ENCODE measurements at places on chromosomes 3 and 15.

DNA sequence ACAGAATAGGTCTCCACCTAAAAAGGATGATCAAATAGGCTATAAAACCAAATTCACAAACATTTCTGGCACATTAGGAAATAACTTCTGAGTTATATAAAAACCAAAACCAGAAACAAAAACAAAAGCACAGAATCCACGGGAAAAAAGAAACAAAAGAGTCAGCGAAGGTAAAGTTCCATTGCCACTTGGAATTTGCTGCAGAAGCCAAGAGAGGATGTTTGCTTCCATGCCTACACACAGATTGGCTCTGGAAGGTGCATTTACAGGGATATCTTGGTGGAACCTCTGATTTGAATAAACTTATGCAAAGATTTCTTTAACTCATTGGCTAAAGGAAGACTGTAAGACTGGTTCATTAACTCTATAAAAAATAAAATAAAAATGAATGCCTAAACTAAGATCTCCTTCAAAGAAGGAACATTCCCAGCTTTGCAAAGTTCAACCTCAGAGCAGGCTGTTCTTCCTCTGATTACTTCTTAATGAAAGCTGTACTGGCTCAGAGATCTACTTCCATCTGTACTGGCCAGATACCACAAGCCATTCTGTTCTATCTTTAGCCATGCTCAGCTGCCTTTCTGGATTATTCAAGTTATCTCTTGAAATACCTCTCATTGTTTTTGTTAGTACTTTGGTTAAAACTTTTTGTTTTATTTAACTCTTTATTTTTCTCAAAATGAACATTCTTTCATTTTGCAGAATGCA lies 537.5 kb upstream of the CCDC54 start:
- DNase-seq, result no peak

DNA sequence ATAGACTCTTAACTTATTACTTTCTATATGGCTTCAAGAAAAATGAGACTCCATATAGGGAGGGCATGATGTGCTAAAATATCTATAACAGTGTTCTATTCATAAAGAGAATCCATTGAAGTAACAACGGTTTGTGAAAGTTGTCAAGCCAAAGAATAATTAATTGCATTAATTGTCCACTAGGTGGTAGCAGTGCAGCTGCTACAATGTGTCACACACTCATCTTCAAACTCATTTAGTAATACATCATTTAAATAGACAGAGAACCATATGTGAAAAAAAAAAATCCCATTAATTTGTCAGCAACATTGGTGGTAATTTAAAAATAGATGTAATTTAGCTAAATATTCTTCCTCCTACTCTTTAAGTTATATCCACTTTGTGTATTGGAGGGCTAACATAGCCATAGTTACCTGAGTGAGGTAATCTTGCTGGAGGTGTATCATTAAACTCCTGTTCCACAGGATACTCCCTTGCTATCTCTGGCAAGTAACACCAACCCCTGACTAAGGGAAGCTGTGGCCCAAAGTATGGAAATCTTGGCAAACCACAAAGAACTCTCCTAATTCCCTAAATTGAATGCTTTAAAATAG lies 3.7 kb upstream of the CPA3 start:
- no peak for DNase-seq

DNA sequence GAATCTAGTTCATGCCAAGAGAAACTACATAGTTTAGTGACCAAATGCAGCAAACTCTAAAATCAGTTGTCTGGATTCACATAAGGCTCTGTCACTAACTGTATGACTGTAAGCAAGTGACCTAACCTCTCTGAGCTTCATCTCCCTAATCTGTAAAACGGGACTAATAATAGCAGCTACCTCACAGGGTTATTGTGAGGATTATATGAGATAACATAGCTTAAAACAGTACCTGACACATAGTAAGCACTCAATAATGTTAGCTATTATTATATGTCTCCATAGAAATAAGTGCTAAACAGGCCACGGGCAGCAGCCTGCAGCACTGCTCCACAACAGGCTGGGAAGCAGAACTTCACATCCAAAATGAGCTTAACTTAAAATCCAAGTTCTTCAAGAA lies 30.2 kb downstream of the NPTN start:
- no peak for DNase-seq

DNA sequence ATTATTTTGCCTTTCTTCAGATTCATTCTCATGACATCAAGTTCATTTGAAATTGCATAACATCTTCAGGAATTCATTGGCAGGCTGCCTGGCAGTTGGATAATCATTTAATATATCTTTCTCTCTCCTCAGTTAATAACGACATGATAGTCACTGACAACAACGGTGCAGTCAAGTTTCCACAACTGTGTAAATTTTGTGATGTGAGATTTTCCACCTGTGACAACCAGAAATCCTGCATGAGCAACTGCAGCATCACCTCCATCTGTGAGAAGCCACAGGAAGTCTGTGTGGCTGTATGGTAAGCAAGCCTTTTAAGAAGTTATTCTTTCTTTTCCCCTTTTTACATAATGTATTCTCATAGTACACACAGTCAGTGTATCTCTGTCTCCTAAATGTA lies 38.2 kb downstream of the TGFBR2 start:
- DNase-seq, result peak; percentile 51

DNA sequence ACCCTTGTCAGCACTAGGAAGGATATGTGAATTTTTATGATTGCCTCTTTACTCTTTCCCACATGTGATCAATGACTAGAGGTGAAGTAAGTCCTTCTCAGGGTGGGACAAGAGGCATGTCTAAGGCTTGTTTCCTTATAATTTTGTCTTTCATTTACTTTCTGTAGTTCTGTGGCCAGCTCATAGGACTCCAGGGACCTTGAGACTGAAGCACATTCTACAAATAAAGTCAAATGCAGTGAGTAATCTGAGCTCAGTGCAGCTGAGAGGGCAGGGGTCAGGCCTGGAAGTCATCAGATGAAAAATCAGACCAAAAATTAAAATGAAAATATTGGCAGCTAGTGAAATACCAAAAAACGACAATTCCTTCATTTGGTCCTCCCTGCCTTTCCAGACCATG lies 424.7 kb upstream of the THBS1 start:
- DNase-seq, result no peak

- no peak for DNase-seq
Measured at GRCh38 chr15:68175526-68175925, 29.6 kb downstream of the CALML4 start.

- no peak for DNase-seq
Measured at GRCh38 chr3:160754371-160754854, 1.6 kb upstream of the PPM1L start.

DNA sequence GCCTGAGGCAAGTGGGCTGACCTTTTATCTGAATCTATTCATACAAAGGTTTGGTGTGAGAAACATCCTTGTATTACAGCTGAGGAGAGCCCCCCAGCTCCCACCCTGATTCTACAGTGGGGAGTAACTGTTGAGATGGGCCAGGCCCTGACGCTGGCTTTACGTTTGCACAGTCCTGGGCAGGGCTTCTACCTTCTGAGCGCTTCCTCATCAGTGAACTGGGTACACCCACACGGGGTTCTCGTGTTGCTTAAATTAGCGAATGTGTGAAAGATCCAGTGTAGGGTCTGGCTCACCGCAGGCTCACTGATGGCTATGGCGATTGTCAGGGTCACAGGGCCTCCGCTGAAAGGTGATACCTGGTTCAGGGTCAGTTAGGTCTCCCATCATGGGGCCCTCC lies 7.3 kb upstream of the GHRL start:
- no peak for DNase-seq

DNA sequence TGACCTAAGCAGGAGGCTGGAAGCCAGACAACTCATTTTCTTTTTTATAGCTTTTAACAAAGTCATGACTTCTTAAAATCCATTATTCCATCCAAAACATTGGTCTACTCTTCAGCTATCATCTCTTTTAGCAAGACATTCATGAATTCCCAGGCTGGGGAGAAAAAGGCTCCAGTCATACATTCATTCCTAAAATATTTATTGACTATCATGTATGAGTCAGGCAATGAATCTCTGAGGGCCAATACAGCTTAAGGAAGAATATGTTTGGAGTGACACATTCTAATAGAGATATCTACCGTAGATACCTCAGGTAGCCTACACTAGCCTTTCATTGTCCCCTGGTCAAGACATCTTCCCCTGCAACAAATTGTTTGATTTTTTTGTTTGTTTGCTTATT lies 196.4 kb upstream of the NANOGP8 start:
- DNase-seq, result no peak

DNA sequence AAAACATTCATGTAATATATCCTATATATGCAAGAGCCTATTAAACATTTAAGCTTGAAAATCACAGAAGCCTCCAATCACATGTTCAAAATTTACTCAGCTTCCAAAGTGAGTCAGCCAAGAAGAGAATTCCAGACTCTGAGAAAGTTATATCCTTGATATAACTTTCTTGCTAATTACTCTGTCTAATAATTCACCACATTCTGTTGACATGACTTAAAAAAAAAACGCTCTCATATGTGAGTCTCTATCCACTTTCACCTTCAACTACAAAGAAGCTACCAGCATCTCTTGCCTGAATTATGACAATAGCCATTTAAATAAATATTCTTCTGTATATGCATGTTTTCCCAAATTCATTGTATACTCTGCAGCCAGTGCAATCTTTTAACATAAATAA lies 1116.3 kb upstream of the CADM2 start:
- DNase-seq, result no peak

- no peak for DNase-seq
Measured at GRCh38 chr15:87287156-87287555, 969.4 kb downstream of the NTRK3 start.

DNA sequence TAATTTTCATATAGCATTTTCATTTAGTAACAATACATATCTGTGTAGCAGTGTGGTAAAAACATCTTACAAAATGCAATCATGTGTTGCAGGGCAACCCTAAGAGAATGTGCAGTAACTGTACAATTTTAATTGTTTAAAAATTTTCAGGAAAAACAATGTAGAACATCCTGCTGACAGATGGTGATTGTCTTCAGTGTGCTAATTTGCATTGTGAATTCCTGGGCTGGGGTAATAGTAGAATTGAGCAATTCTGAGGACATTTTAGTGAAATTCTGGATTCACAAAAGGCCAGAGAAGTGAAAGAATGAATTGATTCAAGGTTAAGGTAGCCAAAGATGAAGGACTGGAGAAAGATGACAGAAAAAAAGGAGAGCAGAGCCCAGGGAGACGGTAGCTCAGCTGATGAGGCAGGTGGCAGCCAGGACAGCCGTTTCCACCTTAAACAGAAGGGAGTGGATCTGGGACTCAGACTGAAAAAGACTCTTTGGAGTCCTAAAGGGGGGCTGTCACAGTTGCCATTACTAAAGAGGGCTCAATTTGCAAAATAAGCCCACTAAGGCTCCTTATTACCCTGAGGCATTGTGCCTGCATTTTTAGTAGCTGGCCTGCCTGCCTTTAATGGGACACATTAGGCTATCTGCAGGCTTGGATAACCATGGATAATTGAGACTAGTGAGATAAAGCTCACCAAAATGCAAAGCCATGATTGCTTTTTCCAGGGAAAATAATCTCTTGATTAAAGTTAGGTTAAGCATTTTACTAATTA lies 8.6 kb downstream of the MAP3K13 start:
- DNase-seq, result no peak

DNA sequence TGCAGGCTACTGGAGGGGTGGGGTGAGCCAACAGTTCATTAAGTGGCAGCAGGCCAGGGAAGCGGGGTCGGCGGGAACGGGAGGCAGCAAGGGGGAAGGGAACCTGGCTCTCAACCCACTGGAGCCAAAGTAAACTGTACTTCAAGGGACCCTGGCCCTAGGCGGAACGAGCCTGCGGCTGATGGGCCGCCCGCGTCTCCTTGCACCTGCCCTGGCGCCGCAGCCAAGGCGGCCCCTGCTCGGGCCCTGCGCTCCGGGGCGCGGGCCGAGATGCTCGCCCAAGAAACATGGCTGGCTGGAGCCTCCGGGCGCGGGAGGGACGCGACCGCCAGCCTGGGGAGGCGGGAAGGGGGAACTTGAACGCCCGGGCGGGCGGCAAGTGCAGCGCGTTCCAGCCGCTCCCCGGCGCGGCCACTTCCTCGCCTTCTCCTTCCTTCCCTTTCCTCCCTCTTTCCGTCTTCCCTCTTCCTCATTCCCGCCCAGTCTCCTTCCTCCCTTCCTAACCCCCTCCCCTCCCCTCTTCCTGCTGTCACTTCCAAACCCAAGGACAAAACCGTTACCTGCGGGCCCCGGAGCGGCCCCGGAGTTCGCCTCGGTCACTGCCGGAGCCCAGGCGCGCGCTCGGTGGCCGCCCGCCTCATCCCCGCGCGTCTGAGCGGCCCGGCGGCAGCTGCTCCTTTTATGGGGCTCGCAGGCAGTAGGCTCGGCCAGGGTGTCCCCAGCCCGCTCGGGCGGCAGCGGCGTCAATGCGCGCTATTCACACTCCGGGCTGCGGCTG lies 489.7 kb downstream of the MAGI1 start:
- no peak for DNase-seq

DNA sequence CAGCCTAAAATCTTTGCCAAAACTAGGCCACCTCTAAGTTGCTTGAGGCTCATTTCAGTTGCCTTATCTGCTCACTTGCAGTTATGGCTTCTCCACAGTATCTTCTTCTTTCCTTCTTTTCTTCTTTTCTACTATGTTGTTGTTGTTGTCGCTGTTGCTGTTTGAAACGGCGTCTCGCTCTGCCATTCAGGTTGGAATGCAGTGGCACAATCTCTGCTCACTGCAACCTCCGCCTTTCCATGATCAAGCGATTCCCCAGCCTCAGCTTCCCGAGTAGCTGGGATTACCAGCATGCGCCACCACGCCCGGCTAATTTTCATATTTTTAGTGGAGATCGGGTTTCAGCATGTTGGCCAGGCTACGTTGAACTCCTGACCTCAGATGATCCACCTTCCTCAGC lies 210.8 kb upstream of the NR2F2 start:
- no peak for DNase-seq

DNA sequence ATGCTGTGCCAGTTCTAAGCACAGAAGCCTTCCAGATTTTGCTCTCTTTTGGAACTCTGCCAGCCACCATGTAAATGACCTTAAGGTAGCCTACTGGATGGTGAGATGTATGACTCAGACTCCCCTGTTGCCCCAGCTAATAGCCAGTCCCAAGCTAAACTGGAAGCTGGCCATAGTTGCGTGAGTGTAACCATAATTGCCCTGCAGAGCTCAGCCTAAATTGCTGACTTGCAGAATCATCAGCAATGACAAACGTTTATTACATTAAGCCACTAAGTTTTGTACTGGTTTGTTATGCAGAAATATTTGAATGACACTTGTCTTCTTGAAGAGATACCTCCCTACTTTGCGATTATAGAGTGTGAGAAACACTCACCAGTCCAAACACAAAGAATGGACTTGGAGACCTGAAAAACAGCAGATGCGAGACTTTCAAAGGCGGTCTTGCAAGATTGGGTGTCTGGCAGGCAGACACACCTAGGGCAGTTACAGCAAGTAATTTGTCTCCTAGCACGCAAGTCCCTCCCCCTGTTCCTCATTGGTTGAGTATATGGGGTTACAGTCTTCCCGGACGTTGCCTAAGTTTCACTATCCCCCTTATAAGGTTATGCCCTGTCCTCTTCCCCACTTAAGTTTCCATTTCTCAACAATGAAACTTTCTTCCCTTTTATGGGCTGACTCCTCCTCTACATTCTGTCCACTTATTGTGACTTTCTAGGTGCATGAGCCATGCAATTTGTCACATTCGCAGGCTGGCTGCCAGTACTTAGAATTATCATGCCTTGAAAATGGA lies 83.6 kb upstream of the XCR1 start:
- no peak for DNase-seq

GRCh38 chr3:184337399-184337714 lies at the start of gene FAM131A:
FAM131A (plus strand) TSS chr3:184337600; CDS start chr3:184337631, 31 bp downstream.
- DNase-seq, result no peak

Measured in T-helper 22 cell (primary cell).